ENCODE measurements at places on chromosomes 13 and 19. TPM values are rescaled to one million over a fixed set of nuclear protein-coding genes. Genes with fewer than 3 reads are reported as not detected.

- peak; percentile 73 for DNase-seq
These were observed 9.8 kb downstream of the PARP4 start for GRCh38 chr13:24502533-24503378.

- no peak for DNase-seq
These were observed 986 bp downstream of the DGKH start for GRCh38 chr13:42049454-42049813.

DNA sequence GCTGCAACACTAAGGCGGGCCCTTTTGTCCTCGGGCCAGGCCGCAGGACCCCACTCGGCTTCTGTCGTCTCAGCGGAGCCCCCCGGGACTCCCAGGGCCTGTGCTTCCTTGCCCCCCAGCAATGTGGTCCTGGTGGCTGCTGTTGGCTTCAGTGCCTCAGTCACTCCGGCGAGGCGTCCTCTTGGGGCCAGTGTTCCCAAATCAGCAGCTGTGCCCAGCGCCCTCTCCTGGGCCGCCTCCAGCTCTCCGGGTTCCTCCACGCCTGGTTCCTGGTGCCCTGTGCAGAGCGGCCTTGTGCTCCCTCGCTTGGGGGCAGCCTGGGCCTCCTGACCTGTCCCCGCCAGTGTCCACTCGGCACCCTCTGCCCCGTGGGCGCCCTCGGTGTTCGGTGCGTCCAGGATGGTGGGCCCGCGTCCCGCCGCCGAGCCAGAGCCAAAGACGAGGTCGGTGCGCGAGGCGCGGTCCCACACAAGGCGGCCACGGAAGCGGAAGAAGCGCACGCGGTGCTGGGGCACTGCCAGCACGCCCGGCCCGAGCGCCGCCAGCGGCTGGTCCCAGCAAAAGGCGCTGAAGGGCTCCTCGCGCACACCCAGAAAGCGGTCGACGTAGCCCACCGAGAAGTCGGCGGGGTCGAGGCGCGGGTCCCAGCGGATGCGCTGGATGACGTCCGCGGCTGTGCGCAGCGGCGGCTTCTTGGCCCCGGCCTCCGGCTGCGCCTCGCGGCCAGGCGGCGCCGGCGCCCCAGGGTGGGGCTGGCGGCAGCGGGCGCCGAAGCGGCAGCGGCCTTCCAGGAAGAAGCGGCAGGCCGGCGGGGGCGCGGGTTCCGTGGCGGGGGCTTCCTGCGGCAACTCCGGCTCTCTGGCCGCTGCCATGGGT is 685 bp downstream of the LENG9 start:
- DNase-seq, result peak; percentile 88

DNA sequence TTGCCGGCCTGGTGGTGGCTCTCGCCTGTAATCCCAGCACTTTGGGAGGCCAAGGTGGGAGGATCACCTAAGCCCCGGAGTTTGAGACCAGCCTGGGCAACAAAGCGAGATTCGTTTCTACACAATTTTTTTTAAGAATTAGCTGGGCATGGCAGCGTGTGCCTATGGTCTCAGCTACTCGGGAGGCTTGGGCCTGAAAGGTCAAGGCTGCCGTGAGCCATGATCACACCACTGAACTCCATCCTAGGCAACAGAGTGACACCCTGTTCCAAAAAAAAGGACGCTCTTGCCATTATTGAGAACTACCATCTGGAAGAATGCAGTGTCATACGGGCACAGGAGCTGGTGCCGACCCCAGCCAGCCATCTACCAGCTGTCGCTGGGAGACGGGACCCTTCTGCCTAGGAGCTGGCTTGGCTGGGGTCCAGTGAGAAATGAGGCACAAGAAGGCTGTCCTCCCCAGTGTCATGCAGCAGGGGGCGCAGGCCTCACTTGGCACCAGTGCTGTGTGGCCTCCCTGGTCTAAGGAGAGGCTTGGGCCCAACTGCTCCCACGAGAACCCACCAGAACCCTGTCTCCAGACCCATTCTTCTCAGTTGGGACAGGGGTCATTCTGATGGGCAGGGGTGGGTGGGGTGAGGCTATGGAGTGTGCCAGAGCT is 12.2 kb upstream of the RELB start:
- peak; percentile 77 for DNase-seq

DNA sequence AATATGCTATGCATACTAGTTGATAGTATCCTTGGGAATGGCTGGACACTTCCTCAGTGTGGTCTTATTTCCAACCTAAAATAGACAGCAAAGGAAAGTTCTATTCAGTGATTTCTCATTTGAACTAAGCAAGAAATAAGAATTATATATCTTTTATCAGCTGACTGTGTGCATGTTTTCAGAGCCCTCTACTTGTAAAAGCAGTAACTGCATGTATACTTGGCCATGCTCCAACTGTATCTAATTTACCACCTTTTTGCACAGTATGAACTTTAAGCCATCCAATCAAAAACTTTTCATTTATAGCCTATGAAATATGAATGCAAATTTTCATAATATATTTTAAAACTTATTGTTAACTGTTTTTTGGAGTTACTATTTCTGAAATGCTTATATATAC is 136.4 kb upstream of the PCDH9 start:
- DNase-seq, result peak; percentile 11

DNA sequence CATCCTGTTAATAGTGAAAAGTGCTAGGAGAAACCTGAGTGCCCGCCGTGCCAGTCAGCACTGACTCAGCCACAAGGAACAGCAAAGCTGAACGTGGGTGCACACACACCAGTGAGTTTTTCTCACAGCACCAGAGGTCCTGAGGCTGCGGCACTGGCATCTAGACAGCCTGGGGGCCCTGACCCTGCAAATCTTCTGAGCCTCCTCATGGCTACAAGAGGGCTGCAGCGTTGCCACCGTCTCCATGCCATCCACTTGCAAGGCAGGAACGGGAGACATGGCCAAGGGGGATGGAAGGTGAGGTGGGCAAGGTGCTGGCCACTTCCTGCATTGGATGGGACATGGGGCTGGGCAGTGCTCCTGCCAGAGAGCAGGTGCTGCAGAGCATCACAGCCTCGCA is 211.2 kb upstream of the SOX1 start:
- DNase-seq, result no peak

DNA sequence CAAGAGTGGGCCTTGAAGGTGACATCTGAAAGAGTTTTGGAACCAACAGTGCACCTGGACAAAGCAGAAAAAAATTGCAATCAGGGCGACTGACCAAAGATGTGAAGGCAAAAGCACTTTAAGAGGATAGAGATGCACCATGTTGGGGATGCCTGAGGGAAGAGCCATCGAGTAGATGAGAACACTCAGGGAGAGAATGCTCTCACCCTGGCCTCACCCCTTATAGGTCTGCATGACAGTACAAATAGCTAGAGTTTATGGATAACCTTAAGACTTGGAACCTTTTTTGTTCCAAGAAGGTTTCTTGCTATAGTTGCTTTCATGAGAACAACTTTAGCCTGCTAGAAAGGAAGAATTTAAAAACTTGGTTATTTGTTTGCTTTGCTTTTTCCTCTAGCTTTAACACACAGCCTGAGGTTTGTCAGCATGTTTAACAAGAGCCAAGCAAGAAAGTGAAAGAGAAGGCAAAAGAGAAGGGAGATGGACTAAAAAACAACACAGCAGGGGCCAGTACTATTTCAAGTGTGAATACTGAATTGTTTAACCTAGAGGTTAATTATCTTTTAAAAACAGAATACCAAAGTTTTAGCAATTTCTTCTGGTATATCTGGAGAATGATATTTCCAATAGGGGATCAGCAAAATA is 418.9 kb downstream of the DIAPH3 start:
- DNase-seq, result no peak

DNA sequence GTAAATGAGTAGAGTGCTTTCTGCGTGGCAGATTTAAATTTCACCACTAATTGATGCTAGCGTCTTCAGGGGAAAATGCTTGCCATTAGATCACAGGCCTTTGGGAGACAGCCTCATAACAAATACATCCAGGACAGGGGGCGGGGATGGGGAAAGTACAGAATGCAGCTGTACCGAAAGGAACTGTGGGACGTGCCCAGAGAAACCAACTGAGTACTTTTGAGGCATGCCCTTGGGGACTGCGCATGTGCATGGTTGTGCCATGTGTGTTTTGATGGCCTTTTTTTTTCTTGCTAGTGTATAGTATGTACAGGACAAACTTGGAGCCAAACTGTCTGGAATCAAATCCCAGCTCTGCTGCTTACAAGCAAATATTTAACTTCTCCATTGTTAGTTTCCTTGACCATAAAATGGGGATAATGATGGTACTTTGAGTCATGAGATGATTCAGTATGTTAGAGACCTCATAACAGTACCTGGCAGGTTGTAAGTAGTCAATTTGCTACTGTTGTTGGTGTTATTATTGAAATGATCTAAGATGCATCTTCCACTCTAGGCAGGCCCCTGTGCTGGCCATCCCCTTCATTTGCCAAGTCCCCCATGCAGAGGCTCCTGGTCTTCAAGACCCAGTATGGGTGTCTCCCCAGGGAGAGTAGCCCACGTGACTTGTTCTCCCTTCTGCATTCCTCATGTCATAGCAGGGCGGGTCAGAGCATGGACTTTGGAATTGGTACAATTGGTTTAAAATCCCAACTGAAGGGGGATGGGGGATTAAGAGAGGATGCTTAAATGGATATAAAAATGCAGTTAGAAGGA is 68.3 kb upstream of the NPAS1 start:
- peak; percentile 67 for DNase-seq

DNA sequence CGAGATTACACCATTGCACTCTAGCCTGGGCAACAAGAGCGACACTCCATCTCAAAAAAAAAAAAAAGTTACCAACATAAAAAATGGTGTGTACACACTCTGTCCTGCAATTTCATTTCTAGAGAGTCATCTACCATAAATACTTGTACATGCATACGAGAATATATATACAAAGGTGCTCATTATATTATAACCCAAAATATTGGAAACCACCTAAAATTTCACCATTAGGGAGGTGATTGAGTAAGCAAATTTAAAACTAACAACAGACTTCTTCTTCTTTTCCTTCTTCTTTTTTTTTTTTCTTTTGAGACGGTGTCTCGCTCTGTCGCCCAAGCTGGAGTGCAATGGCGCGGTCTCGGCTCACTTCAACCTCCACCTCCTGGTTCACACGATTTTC is 7.4 kb upstream of the C5AR1 start:
- DNase-seq, result no peak

Gene KLK3
- total RNA-seq, result not detected

Gene UGGT2
- 51.5 TPM for total RNA-seq

Gene FUT3
- total RNA-seq, result 2.8 TPM

Gene LGALS7B
- not detected for total RNA-seq
